ENCODE measurements at places on chromosomes 12 and 14. TPM values are rescaled to one million over a fixed set of nuclear protein-coding genes. Genes with fewer than 3 reads are reported as not detected.

Gene LBHD2
- total RNA-seq: not detected

Gene ZBTB39
- 5.6 TPM for total RNA-seq

Gene DNAL1
- 8.9 TPM for total RNA-seq

Gene CAPZA3
- total RNA-seq: not detected

Gene PTPN6
- total RNA-seq: 12.9 TPM

Gene MDP1
- total RNA-seq: 30.7 TPM

Gene POMT2
- 30.6 TPM for total RNA-seq

Gene OR6C70
- total RNA-seq: not detected

Gene GLRX5
- total RNA-seq: 69.8 TPM

Gene WDHD1
- 13.7 TPM for total RNA-seq

Gene AMN
- 0.39 TPM for total RNA-seq

Gene RND1
- total RNA-seq: 4.3 TPM

Gene GLIPR1L2
- total RNA-seq: 0.11 TPM

Gene CCDC63
- not detected for total RNA-seq

Gene GALNT8
- not detected for total RNA-seq

Gene EGLN3
- 5.3 TPM for total RNA-seq

Gene TTC8
- 41.0 TPM for total RNA-seq

Gene DCN
- 0.09 TPM for total RNA-seq

All from A549 treated with GW870086 at 1 μM for 4 hours (cell line).